ENCODE measurements at places on chromosomes 7 and 10. TPM values are rescaled to one million over a fixed set of nuclear protein-coding genes. Genes with fewer than 3 reads are reported as not detected.

DNA sequence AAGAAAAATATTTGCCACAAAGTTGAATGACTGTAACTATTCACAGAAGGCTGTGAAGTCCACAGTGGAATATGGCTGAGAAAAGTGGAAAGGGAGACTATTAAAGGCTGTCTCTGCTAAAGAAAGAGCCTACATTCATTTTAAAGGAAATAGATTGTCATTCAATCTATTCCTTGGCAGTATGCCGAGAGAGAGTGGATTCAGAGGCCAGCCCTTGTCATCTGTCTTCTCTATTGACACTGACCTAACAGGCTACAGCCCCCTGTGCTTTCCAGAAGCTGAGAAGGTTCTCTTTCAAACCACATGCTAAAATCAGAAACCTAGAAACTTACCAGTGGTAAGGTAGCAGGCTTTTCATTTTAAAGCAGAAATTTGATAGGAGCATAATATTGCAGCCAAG lies 12.1 kb downstream of the ODAD2 start:
- no peak for DNase-seq

Gene ZNF467
- polyA plus RNA-seq = not detected

Gene SEMA3C
- not detected for polyA plus RNA-seq

DNA sequence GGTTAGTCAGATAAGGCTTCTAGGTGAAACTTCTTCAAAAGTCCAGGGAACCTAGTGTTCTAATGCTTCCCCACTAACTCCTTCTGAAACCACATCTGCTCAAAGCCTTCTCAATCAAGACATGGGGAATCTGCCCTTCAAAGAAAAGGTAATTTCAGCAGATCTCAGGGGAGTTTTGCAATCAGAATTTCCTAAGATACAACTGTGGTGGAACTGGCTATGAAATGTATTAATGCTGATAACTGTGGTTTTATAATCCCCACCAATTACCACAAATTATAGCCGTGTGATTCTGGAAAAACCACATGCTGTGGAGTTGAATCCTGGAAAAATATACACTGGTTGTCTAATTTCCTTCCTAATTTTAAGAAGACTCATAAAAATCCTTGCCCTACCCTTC lies 233.8 kb downstream of the SORCS1 start:
- no peak for DNase-seq

GRCh38 chr7:85890244-85890811 lies 703.5 kb upstream of the SEMA3D start:
- no peak for DNase-seq

Gene SHTN1
- polyA plus RNA-seq = not detected

Gene MRPL32
- polyA plus RNA-seq = 55.5 TPM

Gene SRRT
- 17.5 TPM for polyA plus RNA-seq

GRCh38 chr7:3289996-3290395 lies 11.1 kb upstream of the SDK1 start:
- no peak for DNase-seq

Gene LRIT1
- polyA plus RNA-seq = not detected

DNA sequence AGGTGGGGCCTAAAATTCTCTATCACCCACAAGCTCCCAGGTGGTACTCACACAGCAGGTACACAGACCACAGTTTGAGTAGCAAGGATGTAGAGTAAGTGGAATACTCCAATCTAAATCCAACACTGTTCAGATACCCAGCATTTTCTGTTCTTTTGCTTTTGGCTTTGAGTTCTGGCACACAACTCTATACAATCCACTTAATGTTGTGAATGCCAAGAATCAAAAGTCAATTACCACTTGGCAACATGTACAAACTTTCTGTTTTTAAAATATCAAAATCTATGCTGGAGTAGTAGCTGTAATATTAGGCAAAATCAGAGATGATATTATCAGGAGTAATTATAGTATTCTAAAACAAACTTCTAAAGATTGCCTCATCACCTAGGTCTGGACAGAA lies 133.4 kb upstream of the LRRTM3 start:
- no peak for DNase-seq

GRCh38 chr7:15862781-15863165 lies 176.3 kb upstream of the MEOX2 start:
- DNase-seq = no peak

Gene ABCB4
- 50.9 TPM for polyA plus RNA-seq

GRCh38 chr7:5495581-5496375 lies 72.1 kb upstream of the TNRC18 start:
- no peak for DNase-seq

DNA sequence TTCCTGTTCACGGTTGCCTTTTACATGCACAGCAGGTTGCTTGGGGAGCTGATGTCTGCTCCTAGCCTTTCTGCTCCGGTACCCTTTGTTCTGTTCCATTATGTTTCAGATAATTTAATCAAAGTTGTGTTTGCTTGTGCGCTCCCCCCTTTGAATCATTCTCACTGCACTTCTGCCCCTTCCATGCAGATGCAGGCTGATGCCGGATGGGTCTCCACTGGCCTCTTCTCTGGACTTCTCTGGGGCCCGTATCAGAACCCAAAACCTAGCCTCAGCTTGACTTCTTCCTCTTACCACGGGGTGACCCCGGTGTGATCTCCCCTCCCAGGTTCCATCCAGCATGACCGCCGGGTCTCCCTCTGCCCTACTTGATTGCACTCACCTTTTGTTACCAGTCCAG lies 272.0 kb downstream of the DPP6 start:
- DNase-seq = no peak

Gene CYP2W1
- not detected for polyA plus RNA-seq

DNA sequence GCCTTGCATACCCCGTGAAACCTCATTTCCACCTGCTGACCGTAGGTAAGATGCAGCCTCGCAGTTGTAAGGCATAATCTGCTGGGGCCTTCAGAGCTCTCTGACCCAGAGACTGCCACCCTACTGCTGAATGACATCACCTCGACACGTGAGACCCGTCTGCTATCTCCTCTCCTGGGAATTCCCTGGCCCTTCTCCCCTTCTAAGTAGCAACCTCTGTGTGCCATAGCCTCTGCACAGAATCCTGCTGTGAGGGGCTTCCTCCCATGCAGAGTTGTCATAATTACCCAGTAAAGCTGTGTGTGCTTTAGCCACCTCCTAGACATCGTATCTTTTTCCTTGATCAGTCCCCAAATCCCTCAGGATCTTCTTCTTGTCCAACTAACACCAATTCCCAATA lies 106.7 kb downstream of the CACNB2 start:
- DNase-seq = no peak

Gene PKD2L1
- not detected for polyA plus RNA-seq

DNA sequence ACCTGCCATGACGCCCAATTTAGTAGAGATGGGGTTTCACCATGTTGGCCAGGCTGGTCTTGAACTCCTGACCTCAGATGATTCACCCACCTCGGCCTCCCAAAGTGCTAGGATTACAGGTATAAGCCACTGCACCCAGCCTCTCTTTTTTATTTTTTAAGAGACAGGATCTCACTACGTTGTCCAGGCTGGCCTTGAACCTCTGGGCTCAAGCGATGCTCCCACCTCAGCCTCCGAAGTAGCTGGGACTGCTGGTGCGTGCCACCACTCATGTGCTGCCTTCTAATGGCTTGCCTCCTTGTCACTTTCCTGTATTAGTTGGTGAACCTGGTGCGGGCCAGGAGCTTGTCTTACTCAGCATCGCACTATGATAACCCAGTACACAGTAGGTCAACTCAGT lies 27.0 kb downstream of the KLRG2 start:
- no peak for DNase-seq

DNA sequence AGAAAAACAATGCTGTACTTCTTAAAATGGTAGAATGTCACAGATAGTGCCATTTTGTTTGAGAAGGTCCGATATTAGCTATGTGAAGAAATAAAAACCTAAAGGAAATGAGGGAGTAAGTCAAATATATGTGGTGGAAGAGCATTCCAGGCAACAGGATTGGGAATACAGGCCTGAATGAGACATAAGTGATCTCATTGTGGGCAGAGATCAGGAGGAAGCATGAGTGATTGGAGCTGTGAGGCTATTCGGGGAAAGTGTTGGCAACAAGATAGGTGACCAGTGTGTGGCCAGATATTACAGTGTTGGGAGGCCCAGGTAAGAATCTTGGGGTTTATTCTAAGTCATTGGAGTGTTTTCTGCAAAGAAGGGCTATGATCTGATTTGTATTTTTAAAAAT lies 41.3 kb upstream of the AGMO start:
- no peak for DNase-seq

Gene MICU1
- 29.8 TPM for polyA plus RNA-seq

DNA sequence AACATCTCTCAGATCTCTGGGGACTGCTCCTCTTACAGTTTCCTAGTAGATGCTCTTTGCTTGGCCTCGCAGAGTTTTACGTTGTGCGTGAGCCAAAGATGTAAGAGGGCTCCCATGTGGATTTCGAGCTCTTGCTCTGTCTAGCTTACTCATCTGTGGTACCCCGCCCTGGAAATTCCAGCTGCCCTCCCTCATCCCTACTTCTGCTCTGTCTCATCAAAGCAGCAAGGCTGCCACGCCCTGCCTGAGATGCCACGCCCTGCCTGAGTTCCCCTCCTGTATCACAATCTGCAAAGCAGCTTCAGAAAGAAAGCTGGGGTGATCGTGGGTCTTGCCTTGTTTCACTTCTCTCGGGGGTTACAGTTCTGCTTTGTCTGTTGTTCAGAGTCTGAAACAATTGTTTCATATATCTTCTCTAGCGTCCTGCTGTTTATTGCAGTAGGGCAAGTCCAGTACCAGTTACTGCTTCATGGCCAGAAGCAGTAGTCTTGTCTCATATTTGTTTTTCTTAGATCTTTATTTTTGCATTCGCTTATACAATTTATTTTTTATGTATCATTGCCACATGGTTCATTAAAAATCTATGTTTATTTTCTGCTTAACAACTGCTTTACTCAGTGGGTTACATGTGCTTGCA lies 36.1 kb upstream of the CCNY start:
- peak; percentile 60 for DNase-seq

DNA sequence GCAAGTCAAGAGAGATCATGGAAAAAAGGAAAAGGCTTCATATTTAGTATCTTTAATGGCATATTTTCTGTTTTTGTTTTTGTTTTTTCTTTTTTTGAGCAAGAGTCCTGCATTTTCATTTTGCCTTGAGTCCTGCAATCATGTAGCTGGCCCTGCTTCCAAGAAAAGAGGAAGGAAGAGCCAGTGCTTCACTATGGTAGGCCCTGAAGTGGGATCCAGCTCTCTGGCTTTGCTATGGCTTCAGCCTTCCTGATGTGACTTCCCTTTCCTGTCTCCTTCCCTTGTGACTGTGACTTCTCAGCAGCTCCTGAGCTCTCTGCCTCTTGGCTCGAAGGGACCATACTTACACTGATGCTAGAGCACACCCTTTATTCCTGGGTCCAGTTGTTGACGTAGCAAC lies 512.3 kb downstream of the INHBA start:
- no peak for DNase-seq

GRCh38 chr7:134014935-134015334 lies 112.2 kb upstream of the LRGUK start:
- DNase-seq = no peak

- no peak for DNase-seq
Measured at GRCh38 chr7:31664890-31665289, 22.1 kb upstream of the PPP1R17 start.

DNA sequence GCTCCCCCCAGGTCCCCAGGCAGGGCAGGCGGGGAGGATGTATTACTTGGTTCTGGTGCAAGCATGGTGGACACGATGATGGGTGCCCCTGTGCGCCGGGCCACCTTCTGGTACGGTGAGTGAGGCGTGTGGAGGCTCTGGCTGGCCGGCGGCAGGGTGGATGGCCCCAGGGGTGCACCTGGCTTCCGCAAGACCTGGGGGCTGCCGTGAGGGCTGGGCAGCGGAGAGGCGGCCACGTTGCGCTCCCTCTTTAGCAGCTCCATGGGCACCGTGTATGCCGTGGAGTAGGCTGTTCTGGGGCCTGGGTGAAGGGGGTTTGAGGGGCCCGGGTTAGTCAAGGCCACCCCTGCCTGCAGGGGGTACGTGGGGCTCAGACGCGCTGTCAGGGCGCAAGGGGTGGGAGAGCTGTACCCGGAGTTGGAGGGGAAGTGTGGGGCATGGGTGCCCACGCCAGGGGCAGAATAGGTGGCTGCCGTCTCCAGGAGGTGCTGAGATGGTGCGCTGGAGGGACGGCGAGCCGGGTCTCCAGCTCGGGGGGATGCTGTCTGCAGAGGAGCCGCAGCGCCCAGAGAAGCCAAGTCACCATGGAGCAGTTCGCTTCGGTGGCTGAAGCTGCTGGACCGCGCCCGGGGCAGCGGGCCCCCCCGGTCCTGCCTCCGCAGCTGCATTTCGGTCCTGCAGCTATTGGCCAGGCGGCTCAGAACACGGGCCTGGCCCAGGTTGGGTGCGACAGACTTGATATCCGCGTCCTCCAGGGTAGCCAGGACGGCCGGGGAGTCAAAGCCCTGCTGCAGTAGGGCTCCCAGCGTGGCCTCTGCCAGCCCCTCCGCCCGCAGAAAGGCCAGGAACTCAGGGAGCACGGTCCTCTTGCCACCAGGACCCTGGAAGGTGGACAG lies 84.4 kb downstream of the ZRANB1 start:
- no peak for DNase-seq

Gene CUZD1
- polyA plus RNA-seq = 1.5 TPM

Gene METTL27
- not detected for polyA plus RNA-seq

GRCh38 chr10:71657604-71658466 lies 61.7 kb downstream of the C10orf105 start:
- DNase-seq = no peak

Gene UPK3B
- polyA plus RNA-seq = 0.21 TPM

- DNase-seq = no peak
Measured at GRCh38 chr10:13400196-13400965, 52.3 kb upstream of the SEPHS1 start.

DNA sequence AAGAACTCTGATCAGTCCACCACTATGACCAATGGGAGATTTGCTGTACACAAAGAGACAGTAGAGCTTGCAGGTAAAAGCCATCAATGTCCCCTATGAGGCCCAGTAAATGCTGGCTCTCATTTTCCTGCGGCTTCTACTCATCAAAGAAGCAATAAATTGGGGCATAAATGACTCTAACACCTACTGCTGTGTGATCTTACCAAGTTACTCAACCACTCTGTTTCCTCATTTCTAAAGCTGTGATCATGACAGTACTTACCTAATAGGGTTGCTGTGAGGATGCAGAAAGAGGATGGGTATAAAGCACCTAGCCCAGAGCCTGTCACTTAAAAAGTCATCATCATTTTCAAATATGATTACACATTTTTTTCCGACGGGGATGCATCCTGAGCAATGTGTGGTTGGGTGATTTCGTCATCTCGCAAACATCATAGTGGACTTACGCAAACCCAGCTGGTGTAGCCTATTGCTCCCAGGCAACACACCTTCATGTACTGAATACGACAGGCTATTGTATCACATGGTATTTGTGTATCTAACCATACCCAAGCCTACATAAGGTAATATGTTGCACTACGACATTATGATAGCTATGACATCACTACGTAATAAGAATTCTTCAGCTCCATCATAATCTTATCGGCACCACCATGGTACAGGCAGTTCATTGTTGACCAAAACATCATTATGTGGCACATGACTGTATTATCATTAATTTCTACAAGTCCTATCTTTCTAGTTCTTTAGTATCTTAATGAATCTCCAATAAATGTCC lies 7.1 kb upstream of the MGMT start:
- DNase-seq = no peak

Gene GBX1
- not detected for polyA plus RNA-seq

- no peak for DNase-seq
Measured at GRCh38 chr7:45106-46090, 147.0 kb upstream of the FAM20C start.

Gene GDF2
- polyA plus RNA-seq = not detected

Gene MYH16
- not detected for polyA plus RNA-seq

Gene SPDYE3
- polyA plus RNA-seq = 7.8 TPM

Gene MSMB
- polyA plus RNA-seq = not detected

- no peak for DNase-seq
Measured at GRCh38 chr10:119663866-119664698, 12.9 kb downstream of the BAG3 start.

- no peak for DNase-seq
Measured at GRCh38 chr10:48541144-48541795, 63.6 kb downstream of the ARHGAP22 start.

Data from naive B cell (primary cell).